Stimulated activated CD4-positive, alpha-beta T cell treated with anti-CD3 and anti-CD28 coated beads, Interleukin-4, amount 100 ng/mL, for 1 hour (primary cell): ENCODE measurements at places on chromosomes 5 and 9.

- DNase-seq, result no peak
Observed at GRCh38 chr9:125429476-125430160, 168.0 kb downstream of the GAPVD1 start.

- no peak for DNase-seq
Observed at GRCh38 chr9:124813501-124814163, 36.7 kb downstream of the OLFML2A start.

- no peak for DNase-seq
Observed at GRCh38 chr5:161152415-161152940, 300.5 kb upstream of the ATP10B start.

DNA sequence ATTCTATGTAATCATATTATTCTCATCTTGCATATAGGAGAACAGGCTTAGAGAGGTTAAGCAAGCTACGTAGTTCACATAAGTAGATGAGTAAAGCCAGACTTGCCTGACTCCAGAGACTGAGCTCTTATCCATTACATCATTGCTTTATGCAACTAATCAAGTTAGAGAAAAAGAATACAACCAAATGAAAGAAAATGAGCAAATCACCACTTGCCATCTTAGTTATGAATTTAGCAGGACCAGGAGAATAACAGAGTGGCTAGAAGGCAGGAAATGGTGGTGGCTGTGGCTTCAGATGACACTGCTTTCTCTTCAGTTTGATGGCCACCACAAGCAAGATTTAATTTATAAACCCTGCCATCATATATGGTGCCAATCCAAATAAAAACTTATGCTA lies 26.6 kb downstream of the POC5 start:
- DNase-seq, result no peak

- no peak for DNase-seq
Observed at GRCh38 chr5:79809743-79810142, 120.1 kb downstream of the CMYA5 start.
